NCI-H1092 (cell line): ENCODE measurements at places on chromosomes 12 and 14.

GRCh38 chr12:15984963-15985362, 73.8 kb downstream of the DERA start:
- DNase-seq: no peak

- DNase-seq: no peak
Measured at GRCh38 chr12:24460506-24460905, 488.4 kb downstream of the BCAT1 start.

- DNase-seq: no peak
Measured at GRCh38 chr14:64718762-64719161, 14.5 kb downstream of the PLEKHG3 start.

GRCh38 chr12:76810671-76811419, 46.9 kb downstream of the ZDHHC17 start:
- DNase-seq: no peak

DNA sequence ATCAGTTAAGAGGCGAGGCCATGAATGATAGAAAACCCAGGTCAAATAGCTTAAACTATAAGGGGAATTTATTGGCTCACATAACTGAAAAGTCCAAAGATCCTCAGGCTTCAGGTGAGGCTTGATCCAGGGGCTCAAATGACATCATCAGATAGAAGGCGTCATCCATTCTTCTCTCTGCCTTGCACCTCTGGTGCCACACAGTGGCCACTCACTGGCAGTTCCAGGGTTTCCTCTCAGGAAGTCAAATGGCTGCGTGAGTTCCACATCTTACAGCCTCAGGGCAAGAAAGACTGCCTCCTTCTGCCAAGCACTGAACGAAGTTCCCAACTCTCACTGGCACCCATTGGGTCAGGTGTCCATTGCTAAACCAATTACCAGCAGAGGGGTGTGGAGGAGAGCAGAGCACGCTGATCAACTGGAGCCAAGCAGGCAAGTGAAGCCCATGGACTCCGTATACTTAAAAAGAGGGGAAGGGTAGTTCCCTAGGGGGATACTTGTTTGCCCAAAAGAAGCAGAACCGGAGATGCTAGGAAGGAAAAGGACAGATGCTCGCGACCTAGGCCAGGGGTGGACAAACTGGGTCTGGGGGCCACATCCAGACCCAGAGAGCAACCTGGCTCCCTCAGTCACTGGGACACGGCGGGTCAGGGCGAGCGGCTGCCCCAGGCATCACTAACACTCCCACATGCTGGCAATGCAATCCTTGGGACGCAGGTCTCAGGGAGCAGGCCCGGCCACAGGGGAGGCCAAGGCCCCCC, 69.3 kb downstream of the SERPINA3 start:
- no peak for DNase-seq

DNA sequence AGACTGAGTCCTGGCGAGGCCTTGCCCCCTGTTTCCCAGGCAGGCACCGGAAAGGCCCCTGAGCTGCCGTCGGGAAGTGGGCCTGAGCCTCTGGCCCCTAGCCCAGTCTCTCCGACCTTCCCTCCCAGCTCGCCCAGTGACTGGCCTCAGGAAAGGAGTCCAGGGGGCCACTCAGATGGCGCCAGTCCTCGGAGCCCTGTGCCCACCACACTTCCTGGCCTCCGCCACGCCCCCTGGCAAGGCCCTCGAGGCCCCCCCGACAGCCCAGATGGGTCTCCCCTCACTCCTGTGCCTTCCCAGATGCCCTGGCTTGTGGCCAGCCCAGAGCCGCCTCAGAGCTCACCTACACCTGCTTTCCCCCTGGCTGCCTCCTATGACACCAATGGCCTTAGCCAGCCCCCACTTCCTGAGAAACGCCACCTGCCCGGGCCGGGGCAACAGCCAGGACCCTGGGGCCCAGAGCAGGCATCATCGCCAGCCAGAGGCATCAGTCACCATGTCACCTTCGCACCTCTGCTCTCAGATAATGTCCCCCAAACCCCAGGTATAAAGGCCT, 10.9 kb downstream of the TNS2 start:
- peak; percentile 46 for DNase-seq

- no peak for DNase-seq
Measured at GRCh38 chr14:32698831-32699230, 239.8 kb upstream of the NPAS3 start.

DNA sequence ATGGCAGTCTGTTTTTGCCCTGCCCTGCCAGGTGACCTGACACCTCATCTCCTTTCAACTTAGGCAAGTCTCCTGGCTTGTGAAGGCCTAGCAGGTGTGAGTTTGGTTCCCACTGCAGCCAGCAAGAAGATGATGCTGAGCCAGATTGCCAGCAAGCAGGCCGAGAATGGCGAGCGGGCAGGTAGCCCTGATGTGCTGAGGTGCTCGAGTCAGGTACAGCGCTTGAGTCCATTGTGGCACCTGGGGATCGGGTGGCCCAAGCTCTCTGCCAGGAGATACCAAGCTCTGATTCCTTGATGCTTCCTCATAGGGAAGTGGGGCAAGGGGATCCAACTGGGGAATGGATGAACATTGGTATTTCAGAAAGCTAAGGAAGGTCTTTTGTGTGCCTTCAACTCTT, 4.1 kb upstream of the CSAD start:
- DNase-seq: no peak

DNA sequence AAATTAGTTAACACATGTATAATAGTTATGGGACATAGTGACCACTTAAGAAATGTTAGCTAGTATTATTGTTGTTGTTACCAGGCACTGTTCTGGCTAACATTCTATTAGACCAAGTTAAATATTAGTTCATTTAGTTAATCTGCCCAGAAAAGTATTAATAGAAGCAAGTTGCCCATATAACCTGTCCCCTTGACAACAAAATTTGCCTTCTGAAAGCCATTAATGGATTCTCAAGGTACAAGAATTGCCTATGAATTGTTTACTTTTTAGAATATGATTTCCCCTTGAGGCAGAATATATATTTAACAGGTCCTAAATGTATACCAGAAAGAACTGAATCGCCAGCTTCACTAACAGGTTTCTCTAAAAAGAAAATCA, 167.3 kb upstream of the TMCC3 start:
- DNase-seq: no peak

GRCh38 chr14:59182641-59183040, 5.8 kb upstream of the DAAM1 start:
- DNase-seq: no peak

DNA sequence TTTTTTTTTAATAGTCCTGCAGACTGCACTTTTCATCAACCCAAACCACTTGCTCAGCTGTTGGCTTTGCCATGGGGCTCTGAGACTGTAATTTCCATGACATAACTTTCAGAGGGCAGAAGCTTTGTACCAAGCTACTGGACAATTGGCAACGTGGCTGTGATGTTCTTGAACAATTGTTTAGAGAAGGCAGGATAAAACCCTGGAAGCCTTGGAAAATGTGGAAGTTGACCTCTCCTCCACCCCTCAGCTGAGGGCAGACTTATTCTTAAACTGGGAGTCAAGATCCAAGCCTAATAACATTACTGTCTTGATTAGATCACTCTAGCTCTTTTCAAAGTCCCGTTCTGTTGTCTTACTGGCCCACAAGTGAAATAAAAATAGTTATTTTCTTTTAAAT, 2.2 kb downstream of the OR4E1 start:
- no peak for DNase-seq

GRCh38 chr12:29066011-29066588, 83.0 kb upstream of the FAR2 start:
- no peak for DNase-seq

DNA sequence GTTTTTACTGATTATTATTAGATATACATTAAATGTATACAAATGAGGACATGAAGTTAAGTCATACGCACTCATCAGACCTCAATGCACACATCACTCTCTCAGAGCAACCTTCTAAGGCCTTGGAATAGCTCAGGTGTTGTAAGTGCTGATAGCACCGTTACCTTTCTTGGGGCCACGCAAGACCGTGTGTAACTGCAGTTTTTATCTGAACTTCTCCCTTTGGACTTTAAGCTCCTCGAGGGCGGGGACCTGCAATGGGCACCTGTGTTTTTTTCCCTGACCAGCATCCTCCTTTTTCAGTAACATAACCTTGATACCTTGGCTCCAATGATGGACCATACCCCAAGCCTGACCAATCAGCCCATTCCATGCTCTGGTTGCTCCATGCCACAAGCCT, 136.5 kb upstream of the TMCC3 start:
- DNase-seq: no peak

DNA sequence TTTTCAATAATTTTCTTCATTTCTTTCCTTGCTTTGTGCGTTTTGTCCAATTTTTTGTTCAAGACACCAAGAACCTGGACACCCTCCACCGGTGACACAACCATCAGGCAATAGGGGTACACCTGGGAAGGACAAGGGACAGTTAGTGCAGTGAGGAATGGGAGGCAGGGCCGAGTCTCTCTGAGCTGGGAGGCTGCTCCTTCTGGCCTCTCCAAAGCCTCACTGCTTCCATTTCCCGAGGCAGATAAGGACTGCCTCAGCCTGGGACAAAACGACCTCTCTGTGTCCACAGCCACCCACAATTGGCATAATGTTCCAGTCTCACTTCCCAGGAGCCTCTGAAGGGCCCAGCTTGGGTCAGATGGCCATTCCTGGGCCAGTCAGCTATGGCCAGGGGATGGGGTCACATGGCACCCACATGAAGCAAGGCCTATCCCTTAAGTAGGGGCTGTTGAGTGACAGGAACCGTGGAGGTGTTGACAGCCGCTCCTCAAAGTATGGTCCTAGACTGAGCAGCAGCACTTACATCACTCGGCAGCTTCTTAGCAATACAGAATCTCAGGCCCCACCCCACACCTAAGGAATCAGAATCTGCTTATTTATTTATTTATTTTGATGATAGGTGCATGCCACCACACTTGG, 13.6 kb upstream of the MAPKAPK5 start:
- no peak for DNase-seq

- no peak for DNase-seq
Measured at GRCh38 chr12:95498968-95499367, 25.0 kb downstream of the METAP2 start.

DNA sequence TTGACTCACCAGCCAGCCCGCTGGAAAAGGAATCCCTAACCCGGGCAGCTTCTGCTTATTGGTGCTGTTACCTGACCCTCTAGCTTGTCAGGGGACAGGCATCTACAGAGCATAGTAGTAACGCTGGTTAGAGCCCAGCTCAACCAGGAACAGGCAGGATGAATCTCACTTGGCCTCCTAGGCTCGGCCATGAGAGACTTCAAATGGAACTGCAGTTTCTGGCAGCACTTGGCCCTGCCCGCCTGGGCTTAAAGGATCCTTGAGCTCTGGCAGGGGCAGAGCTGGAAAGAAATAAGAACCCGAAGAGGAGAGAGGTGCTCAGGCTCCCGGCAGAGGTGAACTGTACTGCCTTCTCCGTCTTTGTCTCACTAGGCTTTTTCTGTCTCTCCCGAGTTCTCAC, 2.3 kb upstream of the LHX5 start:
- DNase-seq: no peak

- no peak for DNase-seq
Measured at GRCh38 chr14:65940056-65940735, 527.7 kb downstream of the FUT8 start.

DNA sequence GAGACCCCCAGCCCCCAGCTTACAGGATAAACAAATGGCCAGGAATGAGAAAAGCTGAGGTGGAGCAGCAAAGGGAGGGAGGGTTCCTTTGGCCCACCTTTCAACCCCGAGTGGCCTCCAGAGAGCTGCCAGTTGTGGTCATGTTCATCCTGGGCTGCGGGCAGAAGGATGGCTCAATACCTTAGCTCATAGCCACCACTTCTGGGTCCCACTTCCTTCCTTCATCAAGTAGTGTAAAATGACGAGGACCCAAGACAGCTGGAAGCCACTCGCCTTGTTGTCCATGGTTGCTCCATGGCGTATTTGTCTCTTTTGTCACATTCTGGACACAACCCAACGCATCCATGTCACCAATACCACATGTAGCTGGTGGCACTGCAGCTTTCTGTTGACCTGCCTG, 24.2 kb downstream of the CRACR2A start:
- no peak for DNase-seq

- DNase-seq: no peak
Measured at GRCh38 chr14:104161602-104162367, 23.4 kb downstream of the KIF26A start.

GRCh38 chr12:72281126-72281525, 9.0 kb downstream of the TRHDE start:
- no peak for DNase-seq
